Peyer's patch (tissue), 4 donors: ENCODE measurements at places on chromosomes 3 and 15. TPM values are rescaled to one million over a fixed set of nuclear protein-coding genes. Genes with fewer than 3 reads are reported as not detected.

- DNase-seq, result no peak
- H3K36me3 ChIP-seq, result no peaks in the 10 kb centered on the region
Measured at GRCh38 chr3:73228000-73228399, 166.5 kb downstream of the EBLN2 start.

DNA sequence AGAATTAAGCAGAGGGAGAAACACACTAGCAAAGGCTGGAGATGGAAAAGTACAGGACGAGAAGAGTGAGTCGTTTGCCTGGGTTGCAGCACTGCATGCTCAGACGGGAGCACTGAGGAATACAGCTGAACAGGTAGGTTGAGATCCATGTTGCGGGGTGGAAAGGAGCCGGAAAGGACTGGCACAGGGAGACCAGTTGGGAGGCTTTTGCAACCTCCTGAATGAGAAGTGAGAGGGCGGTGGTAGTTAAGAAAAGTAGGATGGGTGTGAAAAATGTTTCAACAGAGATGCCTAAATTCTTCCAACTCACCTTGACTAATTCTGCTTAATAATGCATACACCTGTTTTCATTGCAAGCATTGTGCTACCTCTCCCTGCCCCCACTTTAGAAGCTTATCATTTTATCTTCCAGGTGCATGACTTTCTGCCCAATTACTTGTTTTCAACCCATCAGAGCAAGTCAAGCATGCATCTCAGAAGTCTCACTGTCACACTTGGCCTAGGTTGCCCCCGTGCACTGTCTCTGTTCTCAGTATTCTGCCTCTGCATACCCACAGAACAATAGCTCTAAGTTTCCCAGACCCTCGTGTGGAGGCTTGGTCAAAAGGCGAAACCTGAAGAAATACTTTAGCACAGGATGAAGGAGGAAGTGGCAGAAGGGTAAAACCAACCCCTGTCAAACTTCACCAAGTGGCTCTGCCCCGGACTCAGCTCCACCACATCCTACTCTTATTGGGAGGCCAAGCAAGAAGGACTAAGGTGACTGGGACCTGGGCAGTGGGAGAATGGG lies 199.3 kb upstream of the BCL6 start:
- DNase-seq, result peak; percentile 46
- no peaks in the 10 kb centered on the region for H3K36me3 ChIP-seq
- no peaks in the 10 kb centered on the region for H3K4me1 ChIP-seq
- no peak overlapping the region for H3K4me3 ChIP-seq
- peak overlapping the region; percentile 27 for H3K27ac ChIP-seq

Gene CLDN16
- not detected for total RNA-seq

- H3K36me3 ChIP-seq, result no peaks in the 10 kb centered on the region
- H3K4me3 ChIP-seq, result no peak overlapping the region
- DNase-seq, result no peak
- no peaks in the 10 kb centered on the region for H3K27me3 ChIP-seq
- H3K4me1 ChIP-seq, result no peaks in the 10 kb centered on the region
Measured at GRCh38 chr3:125236331-125236903, 23.9 kb upstream of the SLC12A8 start.

- H3K36me3 ChIP-seq, result no peaks in the 10 kb centered on the region
- H3K4me1 ChIP-seq, result no peaks in the 10 kb centered on the region
- no peak overlapping the region for H3K4me3 ChIP-seq
Measured at GRCh38 chr3:129059311-129059958, 1.1 kb upstream of the GP9 start.

Gene LSMEM2
- not detected for total RNA-seq

GRCh38 chr15:51244423-51244869 lies 94.0 kb downstream of the CYP19A1 start:
- H3K4me1 ChIP-seq, result no peaks in the 10 kb centered on the region
- no peaks in the 10 kb centered on the region for H3K36me3 ChIP-seq
- H3K4me3 ChIP-seq, result no peak overlapping the region
- H3K27ac ChIP-seq, result no peak overlapping the region
- DNase-seq, result no peak
- H3K27me3 ChIP-seq, result no peaks in the 10 kb centered on the region

Gene ITPKA
- 95.6 TPM for total RNA-seq

- H3K36me3 ChIP-seq, result no peaks in the 10 kb centered on the region
- H3K4me3 ChIP-seq, result no peak overlapping the region
- no peak for DNase-seq
Measured at GRCh38 chr15:99589801-99590200, 24.0 kb downstream of the MEF2A start.

GRCh38 chr3:10758304-10759037 lies 57.6 kb upstream of the SLC6A11 start:
- no peak overlapping the region for H3K4me3 ChIP-seq
- no peak overlapping the region for H3K27ac ChIP-seq
- DNase-seq, result peak; percentile 64
- no peaks in the 10 kb centered on the region for H3K27me3 ChIP-seq

DNA sequence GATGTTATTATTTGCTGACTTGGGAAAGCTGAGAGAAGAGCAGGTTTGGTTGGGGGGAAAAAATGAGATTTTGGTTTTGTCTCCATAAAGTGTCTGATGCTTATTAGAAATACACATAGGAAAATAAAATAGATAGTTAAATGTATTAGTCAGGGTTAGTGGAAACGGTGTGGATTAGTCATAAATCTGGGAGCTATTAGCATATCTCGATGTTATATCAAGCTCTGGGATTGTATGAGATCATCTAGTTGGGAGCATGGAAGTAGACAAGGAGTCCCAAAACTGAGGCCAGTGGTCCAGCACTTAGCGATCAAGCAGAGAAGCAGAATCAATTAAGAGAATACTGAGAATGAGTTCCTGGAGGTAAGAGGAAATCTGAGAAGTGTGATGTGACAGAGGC lies 845.5 kb downstream of the ROBO2 start:
- no peaks in the 10 kb centered on the region for H3K36me3 ChIP-seq
- no peaks in the 10 kb centered on the region for H3K4me1 ChIP-seq
- DNase-seq, result no peak
- H3K27me3 ChIP-seq, result no peaks in the 10 kb centered on the region

Gene CERS3
- not detected for total RNA-seq

- no peaks in the 10 kb centered on the region for H3K27me3 ChIP-seq
- H3K4me1 ChIP-seq, result no peaks in the 10 kb centered on the region
- DNase-seq, result no peak
- no peak overlapping the region for H3K4me3 ChIP-seq
- H3K36me3 ChIP-seq, result no peaks in the 10 kb centered on the region
- H3K27ac ChIP-seq, result no peak overlapping the region
Measured at GRCh38 chr15:33584797-33585196, 274.0 kb downstream of the RYR3 start.

Gene SLCO2A1
- total RNA-seq, result 22.5 TPM

DNA sequence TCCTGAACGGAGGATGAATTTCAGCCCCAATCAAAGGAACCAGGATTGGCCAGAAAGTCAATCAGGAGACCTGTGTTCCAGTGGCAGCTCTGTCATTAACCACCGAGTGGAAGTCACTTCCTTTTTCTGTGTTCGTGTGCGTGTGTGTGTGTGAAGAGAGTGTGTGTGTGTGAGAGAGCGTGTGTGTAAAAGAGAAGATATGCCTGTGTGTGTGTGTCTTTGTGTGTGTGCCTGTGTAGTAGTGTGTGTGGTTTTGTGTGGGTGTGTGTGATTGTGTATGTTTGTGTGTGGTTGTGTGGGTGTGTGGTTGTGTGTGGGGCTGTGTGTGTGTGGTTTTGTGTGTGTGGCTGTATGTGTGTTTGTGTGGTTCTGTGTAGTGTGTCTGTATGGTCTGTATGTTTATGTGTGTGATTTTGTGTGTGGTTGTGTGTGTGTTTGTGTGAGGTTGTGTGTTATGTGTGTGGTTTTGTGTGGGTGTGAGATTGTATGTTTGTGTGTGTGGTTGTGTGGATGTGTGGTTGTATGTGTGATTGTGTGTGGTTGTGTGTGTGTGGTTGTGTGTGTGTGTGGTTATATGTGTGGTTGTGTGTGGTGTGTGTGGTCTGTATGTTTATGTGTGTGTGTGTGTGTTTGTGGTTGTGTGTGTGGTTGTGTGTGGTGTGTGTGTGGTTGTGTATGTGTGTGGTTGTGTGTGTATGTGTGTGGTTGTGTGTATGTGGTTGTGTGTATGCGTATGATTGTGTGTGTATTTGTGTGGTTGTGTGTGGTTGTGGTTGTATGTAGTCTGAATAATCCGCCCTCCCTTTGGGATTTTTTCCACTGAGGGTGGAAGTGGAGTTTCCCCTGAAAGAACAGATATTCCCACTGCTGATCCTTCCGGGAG lies 314.4 kb downstream of the SHQ1 start:
- H3K36me3 ChIP-seq, result no peaks in the 10 kb centered on the region
- no peak for DNase-seq
- H3K4me3 ChIP-seq, result no peak overlapping the region
- no peaks in the 10 kb centered on the region for H3K27me3 ChIP-seq
- no peak overlapping the region for H3K27ac ChIP-seq

DNA sequence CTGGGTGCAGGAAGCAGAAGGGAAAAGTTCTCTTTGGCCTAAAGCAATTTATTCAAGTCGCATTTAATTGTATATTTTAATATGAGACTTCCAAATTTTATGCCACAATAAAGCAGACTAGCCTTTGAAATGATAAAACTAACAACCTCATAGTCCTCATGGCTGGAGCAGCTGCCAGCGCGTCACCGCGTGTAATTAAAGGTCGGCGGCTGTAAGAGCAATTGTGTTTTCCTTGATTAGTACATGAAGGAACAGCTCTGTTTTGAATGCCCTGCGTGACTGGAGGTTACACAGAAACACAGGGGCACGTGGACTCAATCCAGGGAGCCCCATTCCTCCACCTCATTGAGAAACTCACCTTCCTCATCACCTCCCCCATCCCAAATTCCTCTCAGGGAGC lies 10.1 kb upstream of the LRRC15 start:
- H3K4me1 ChIP-seq, result no peaks in the 10 kb centered on the region
- no peak overlapping the region for H3K4me3 ChIP-seq
- no peaks in the 10 kb centered on the region for H3K27me3 ChIP-seq
- DNase-seq, result no peak

DNA sequence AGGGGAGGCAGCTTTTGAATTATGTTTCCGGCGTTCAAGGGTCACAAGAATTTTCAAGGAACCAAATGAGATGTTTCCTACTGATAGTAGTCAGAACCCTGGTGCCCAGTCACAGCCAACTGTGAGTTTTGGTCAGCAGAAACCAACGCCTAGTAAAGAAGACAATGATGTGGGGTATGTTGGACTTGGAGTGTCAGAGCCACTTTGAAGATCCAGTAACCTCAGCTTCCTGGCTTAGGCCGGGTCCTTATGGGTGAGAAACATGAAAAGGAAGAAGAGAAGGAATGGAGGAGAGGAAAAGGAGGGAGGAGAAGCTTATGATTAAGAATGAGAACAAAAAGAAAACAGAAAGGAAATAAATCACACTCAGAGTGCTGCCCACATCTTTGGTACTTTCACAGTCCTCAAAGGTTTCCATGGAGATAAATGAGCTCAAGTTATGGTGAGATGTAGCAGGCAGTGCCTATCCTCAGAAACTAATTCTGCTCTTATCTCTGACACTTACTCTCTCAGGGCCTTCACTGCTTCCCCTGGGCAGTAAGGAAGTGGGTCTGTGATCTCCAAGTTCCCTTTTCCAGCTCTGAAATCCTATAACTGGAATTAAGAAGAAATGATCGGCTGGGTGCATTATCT lies 2.0 kb upstream of the MCF2L2 start:
- no peaks in the 10 kb centered on the region for H3K36me3 ChIP-seq
- H3K4me3 ChIP-seq, result no peak overlapping the region
- no peaks in the 10 kb centered on the region for H3K27me3 ChIP-seq
- DNase-seq, result no peak
- H3K27ac ChIP-seq, result no peak overlapping the region

- H3K27ac ChIP-seq, result peak overlapping the region; percentile 77
- no peaks in the 10 kb centered on the region for H3K27me3 ChIP-seq
- H3K4me3 ChIP-seq, result peak overlapping the region; percentile 58
- no peaks in the 10 kb centered on the region for H3K36me3 ChIP-seq
- H3K4me1 ChIP-seq, result peaks cover 21% of the 10 kb centered on the region
- peak; percentile 92 for DNase-seq
Measured at GRCh38 chr3:36907911-36908646, 36.8 kb downstream of the TRANK1 start.
